ENCODE measurements at places on chromosomes 13 and 19.

DNA sequence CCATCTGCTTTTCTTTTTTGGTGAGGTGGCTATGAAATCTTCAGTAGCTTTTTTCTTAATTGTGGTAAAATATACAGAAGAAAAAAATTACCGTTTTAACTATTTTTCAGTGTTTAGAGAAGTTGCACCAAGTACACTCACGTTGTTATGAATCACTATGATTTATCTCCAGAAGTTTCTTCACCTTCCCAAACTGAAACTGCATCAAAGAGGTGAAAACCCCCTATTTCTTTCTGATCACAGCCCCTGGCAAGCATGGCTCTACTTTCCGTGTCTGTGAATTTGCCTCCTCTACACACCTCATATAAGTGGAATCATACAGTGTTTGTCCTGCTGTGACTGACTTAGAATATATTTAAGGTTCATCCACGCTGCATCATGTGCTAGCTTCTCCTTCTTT, 15.6 kb upstream of the SIGLEC10 start:
- DNase-seq: no peak

DNA sequence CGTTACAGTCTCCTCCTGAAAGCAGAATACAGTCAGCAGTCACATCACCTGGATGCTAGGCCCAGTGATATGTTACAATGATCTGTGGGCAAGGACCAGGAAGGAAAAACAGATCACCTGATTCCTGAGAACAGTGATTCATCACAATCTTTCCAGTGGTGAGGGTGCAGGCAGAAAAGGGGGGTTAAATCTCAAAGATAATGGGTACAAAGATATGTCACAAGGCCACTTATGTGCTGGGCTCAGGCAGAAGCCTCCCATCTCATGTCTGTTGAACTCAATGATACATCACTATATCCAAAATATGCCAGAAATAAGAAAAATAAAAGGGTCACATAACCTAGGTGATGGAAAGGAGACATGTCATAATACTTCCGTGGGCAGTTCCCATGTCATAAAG, 10.8 kb upstream of the ZNF91 start:
- DNase-seq: no peak

- no peak for DNase-seq
These were observed 68.4 kb upstream of the UBL3 start for GRCh38 chr13:29918845-29919244.

GRCh38 chr13:27374650-27375049, 49.8 kb upstream of the GTF3A start:
- DNase-seq: peak; percentile 69

DNA sequence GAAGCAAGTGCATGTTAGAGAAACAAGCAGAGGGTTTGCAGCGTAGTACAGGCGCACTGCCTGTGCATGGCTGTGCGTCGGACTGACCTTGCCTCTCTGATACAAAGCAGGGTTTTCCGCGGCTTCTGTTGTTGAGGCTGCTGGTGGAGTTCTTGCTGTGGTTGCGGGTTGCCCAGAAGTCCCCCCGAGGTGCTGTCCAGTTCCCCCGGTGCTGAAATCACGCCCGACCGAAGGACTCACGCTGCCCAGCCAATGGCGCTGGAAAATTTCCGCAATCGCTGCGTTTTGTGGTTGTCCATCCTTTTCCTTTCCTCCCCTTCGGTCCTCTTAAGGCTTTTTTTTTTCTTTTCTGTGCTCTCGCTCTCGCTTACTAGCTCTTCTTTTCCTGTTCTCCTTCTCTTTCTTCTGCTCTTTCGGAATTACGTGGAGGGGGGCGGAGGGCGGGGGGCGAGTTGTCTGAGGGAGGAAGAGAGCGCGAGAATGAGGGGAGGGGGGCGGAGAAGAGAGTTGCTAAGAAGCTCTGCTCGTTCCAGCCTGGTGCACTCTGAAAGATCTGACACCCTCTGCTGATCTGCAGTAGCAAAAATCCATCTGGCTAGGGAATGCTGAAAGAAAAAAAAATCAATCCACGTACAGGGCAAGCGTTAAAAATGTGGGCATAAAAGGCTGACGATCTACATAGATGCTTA, at the start of gene SLITRK1:
Gene SLITRK1 (minus strand): TSS at position 558 of the 689 bp plus-strand sequence. CDS start 967 bp downstream, outside the sequence.
- DNase-seq: peak; percentile 31

- no peak for DNase-seq
These were observed 902 bp upstream of the CCDC106 start for GRCh38 chr19:55646889-55647731.
